Tibial artery (tissue), 4 donors: ENCODE measurements at places on chromosomes 12 and 14.
A peak's percentile ranks its signal among the peaks of the same experiment; 100 is the strongest.

GRCh38 chr12:42804928-42805327 is 215.4 kb upstream of the PRICKLE1 start:
- DNase-seq: no peak

- DNase-seq: no peak
Measured at GRCh38 chr14:70585231-70585630, 15.2 kb downstream of the MED6 start.

GRCh38 chr14:95222151-95222631 is 64.9 kb upstream of the DICER1 start:
- no peak for DNase-seq

DNA sequence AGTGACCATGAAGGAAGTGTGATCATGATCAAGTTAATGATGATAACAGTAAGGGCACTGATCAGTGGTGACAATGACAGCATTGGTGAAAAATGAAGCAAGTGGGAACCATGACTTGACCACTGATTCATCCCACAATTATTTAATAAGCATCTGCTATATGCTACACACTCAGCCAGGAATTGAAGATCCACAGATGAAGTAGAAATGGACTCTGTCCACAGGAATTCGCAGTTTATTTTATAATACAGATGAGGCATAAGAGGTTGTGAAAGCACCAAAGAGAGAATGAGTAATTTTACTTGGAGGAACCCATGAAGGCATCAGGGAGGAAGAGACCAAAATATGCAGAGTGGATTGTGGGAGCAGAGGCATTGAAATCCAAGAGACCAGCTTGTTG is 33.8 kb upstream of the SMUG1 start:
- DNase-seq: no peak

GRCh38 chr12:116046039-116046438 is 231.5 kb downstream of the MED13L start:
- no peak for DNase-seq

DNA sequence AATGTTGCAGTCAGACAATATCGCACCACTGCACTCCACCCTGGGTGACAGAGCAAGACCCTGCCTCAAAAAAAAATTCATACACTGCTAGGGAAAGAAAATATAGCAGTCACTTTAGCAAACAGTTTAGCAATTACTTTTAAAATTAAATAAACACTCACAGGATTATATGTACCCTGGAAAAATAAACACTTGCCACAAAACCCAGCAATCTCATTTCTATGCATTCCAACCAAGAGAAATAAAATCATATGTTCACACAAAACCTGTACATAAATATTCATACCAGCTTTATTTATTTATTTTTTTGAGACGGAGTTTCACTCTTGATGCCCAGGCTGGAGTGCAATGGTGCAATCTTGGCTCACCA is 20.2 kb downstream of the ATXN2 start:
- no peak for DNase-seq

- DNase-seq: no peak
Measured at GRCh38 chr14:72892103-72892878, 1.6 kb downstream of the DPF3 start.

GRCh38 chr12:80681786-80682185 is 25.6 kb upstream of the MYF6 start:
- no peak for DNase-seq

GRCh38 chr12:32921397-32921796 is 24.8 kb upstream of the PKP2 start:
- DNase-seq: no peak

GRCh38 chr14:32692441-32692840 is 246.2 kb upstream of the NPAS3 start:
- no peak for DNase-seq

GRCh38 chr12:14417715-14418114 is 52.2 kb downstream of the ATF7IP start:
- no peak for DNase-seq

- DNase-seq: no peak
Measured at GRCh38 chr12:33708935-33709334, 269.3 kb upstream of the SYT10 start.

DNA sequence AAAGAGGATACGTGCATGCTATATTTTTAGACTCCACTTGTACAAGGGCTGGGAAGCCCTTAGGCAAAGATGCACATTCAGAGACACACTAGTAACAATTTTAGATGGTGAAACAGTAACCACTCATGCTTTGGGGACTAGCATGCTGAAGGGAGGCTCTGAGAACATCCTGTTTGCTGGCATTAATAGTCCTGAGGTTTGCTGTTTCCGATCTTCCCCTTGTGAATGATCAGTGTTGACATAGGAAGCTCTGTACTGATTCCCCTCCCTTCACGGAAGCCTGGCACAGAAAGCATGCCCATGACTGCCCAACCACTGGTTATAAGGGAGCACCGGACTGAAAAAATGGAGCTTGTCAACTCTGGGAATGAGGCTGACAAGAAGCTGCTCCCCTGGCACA is 164.6 kb downstream of the GCH1 start:
- DNase-seq: no peak

DNA sequence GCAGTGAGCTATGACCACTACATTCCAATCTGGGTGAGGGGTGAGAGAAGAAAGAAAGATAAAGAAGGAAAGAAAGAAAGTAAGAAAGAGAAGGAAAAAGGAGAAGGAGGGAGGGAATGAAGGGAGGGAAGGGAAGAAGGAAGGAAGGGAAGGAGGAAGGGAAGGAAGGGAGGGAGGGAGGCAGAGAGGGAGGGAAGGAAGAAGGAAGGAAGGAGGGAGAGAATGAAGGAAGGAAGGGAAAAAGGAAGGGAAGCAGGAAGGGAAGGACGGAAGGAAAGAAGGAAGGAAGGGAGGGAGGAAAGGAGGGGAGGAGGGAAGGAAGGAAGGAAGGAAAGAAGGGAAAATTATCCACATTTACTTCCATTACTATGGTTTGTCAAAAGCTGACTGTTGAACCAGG is 39.4 kb upstream of the HOXC13 start:
- no peak for DNase-seq

DNA sequence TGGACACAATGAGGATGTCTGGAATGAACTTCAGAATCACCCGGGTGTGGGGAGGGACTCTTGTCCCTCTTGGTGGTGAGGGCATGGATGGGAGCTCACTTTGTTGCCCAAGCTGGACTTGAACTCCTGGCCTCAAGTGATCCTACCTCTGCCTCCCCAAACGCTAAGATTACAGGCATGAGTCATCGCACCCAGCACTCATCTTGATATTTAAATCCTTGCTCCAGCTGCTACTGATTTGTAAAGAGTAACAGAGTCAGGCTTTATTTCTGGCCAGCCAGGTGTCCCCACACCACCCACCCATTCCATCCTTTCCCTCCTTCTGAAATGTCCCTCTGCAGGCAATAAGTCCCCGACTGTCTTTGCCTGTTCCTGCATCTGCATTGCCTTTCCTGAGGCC is 4.9 kb downstream of the DDX54 start:
- DNase-seq: no peak

- DNase-seq: no peak
Measured at GRCh38 chr12:105262461-105263184, 26.6 kb upstream of the APPL2 start.

DNA sequence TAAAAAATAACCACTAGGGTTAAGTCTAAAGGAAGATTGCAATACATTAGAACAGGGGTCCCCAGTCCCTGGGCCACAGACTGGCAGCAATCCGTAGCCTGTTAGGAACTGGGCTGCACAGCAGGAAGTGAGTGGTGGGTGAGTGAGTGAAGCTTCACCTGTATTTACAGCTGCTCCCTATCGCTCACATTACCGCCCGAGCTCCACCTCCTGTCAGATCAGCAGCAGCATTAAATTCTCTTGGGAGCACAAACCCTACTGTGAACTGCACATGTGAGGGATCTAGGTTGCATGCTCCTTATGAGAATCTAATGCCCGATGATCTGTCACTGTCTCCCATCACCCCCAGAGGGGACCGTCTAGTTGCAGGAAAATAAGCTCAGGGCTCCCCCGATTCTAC is 15.5 kb downstream of the ADGRD1 start:
- DNase-seq: no peak

DNA sequence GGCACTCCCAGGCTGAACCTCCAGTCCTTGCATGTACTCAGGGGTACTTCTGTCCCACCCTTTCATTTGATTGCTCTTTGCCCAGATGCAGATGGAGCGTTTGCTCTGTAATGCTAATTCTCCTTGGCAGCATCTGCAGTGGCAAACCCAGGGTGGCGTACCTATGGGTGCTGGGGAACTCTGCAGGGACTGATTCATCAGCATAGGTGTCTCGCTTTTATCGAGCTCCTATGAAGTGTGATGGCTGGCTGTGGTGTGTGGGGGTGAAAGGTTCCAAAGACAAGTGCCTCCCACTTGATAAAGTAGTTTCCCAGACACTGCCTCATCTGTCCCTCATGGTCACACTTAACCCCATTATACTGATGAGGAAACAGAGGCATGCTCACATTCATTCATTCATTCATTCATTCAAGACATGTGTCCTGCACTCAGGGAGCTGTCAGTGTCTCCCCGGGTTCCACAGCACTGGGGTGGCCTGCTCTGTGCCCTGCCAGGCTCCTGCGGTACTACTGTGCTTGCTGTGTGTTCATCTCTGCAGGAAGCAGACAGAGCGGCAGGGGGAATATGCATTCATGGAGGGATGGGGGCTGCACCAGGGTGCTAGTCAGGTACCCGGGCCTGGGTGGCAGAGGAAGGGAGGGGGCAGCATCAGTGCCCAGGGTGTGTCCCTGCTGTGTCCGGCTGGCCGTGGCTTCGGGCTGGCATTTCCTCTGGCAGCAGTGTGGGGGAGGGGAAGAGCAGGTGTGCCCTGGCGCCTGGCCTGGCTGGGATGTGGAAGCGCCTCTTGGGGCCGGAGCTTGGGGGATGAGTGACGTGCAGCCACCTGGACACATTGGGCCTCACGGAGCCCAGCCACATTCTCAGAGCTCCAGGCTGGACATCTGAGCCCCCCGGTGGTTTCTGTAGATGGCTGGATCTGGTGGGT is 110.9 kb downstream of the TSPAN9 start:
- no peak for DNase-seq

DNA sequence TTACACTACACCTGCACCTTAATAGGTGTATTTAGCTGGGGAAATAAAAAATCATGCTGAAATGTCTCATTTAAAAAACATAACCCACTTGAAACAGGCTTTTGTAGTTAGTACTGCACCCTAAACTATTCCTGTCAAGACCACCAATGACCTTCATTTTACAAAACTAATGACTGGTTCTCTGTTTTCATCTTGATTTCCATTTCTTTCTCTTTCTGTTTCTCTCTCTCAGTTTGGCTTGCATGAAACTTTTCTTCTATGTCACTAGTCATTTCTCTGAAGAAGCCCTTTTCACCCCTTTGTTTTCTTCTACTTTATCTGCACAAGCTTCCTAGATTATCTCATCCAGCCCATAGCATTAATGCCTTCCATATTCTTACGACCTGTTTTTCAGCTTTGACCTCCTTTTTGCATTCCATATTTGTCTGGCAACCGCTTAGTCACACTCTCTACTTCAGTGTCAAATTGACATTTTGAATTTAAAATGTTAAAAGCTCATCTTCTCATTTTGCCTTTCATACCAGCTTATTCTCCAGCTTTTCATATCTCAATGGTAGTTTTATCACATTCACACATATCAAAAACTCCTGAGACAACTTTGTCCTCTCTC is 32.7 kb upstream of the KLRF1 start:
- DNase-seq: no peak

DNA sequence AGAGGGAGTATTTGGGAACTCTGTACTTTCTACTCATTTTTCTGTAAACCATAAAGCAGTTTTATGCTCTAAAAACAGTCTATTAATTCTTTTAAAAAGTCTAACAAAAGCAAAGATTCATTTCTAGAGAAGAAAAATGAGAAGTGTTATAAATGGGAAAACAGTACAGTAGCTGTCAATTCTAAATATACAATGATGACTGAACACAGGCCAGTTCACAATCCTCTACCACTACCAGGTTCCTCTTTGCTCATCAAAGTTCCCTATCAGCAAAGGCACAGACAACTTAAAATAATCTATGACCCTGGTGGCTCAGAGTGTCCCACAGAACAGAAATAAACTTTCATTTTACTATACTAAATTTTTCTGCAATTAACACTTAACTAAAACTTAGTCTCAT is 12.5 kb downstream of the NAA25 start:
- DNase-seq: no peak

DNA sequence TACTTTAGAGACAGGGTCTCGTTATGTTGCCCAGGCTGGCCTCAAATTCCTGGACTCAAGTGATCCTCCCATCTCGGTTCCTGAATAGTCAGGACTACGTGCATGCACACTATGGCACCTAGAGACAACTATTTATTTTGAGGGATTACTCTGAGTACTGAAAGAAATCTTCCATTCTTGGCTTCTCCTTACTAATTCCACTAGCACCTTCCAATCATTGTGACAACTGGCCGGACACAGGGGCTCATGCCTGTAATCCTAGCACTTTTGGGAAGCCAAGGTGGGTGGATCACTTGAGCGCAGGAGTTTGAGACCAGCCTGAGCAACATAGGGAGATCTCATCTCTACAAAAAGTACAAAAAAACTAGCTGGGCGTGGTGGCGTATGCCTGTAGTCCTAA is 42.1 kb upstream of the MTERF2 start:
- DNase-seq: no peak

- DNase-seq: no peak
Measured at GRCh38 chr12:25644979-25645378, 91.9 kb upstream of the LMNTD1 start.

- DNase-seq: no peak
Measured at GRCh38 chr14:76975051-76975450, 53.5 kb downstream of the IRF2BPL start.

GRCh38 chr12:65695113-65695865 is 129.0 kb upstream of the HMGA2 start:
- DNase-seq: peak; percentile 33

- DNase-seq: no peak
Measured at GRCh38 chr14:50766338-50766886, 64.5 kb downstream of the NIN start.

GRCh38 chr12:43638806-43639205 is 86.8 kb upstream of the ADAMTS20 start:
- DNase-seq: no peak

- no peak for DNase-seq
Measured at GRCh38 chr14:23557521-23557920, 1.4 kb downstream of the THTPA start.

- DNase-seq: no peak
Measured at GRCh38 chr14:71651228-71651627, 281.0 kb upstream of the RGS6 start.

GRCh38 chr12:39846971-39847650 is 227.5 kb upstream of the ABCD2 start:
- DNase-seq: no peak

DNA sequence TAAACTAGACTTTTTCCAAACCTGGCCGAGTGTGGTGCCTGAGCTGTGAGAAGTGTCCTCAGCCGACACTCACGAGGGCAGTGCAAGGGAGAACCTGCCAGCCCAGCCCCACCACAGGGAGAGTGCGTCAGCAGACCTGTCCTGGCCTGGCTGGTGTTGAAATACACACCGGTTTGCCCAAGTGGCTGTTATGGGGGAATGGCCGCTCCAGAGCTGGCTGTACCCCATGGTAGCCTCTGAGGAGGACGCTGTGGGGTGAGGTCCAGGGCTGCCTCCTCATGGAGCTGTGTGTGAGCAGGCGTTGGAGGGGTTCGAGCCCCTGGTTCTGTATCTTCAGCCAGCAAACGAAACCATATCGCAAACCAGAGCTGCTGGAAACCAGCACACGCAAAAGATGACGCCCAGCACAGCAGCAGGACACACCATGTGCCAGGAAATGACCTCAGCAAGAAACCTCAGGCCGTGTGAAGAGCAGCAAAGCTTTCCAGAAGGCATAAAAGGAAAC is 9.4 kb downstream of the ANKRD9 start:
- peak; percentile 82 for DNase-seq
